ENCODE measurements at places on chromosomes 12 and 14.

- no peak overlapping the region for H3K27ac ChIP-seq
- DNase-seq, result no peak
- no peak overlapping the region for H3K4me3 ChIP-seq
- H3K4me1 ChIP-seq, result no peaks in the 10 kb centered on the region
Measured at GRCh38 chr12:78185109-78185508, 354.4 kb downstream of the NAV3 start.

- H3K27me3 ChIP-seq, result no peaks in the 10 kb centered on the region
- H3K4me1 ChIP-seq, result peaks cover 16% of the 10 kb centered on the region
- peak overlapping the region; percentile 84 for H3K27ac ChIP-seq
- DNase-seq, result peak; percentile 90
Measured at GRCh38 chr14:91872517-91873470, 5.5 kb upstream of the TC2N start.

DNA sequence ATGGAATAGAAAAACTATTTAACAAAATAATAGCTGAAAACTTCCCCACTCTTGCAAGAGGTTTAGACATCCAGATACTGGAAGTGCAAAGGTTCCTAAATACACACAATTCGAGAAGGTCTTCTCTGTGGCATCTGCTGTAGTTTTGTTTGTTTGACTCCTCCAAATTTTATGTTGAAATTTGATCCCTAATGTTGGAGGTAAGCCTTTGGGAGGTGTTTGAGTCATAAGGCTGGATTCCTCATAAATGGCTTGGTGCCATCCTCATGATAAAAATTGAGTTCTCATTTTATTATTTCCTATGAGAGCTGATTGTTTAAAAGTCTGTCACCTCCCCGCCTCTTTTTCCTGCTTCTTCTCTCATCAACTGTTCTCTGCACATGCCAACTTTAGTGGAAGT is 182.7 kb downstream of the MYRFL start:
- no peaks in the 10 kb centered on the region for H3K36me3 ChIP-seq
- H3K27ac ChIP-seq, result no peak overlapping the region
- no peak for DNase-seq
- no peak overlapping the region for H3K4me3 ChIP-seq
- H3K4me1 ChIP-seq, result no peaks in the 10 kb centered on the region
- no peaks in the 10 kb centered on the region for H3K27me3 ChIP-seq

GRCh38 chr14:57871459-57872080 is 5.7 kb upstream of the SLC35F4 start:
- peaks cover 13% of the 10 kb centered on the region for H3K27me3 ChIP-seq
- no peak overlapping the region for H3K27ac ChIP-seq
- no peak for DNase-seq
- no peaks in the 10 kb centered on the region for H3K4me1 ChIP-seq

- H3K36me3 ChIP-seq, result no peaks in the 10 kb centered on the region
- H3K27me3 ChIP-seq, result no peaks in the 10 kb centered on the region
- DNase-seq, result peak; percentile 82
- peaks cover 86% of the 10 kb centered on the region for H3K4me1 ChIP-seq
Measured at GRCh38 chr12:113239811-113240331, 18.6 kb downstream of the TPCN1 start.

- no peaks in the 10 kb centered on the region for H3K4me1 ChIP-seq
- no peaks in the 10 kb centered on the region for H3K36me3 ChIP-seq
- H3K27ac ChIP-seq, result no peak overlapping the region
- no peak for DNase-seq
- H3K27me3 ChIP-seq, result no peaks in the 10 kb centered on the region
Measured at GRCh38 chr12:82660541-82661325, 26.0 kb upstream of the TMTC2 start.

DNA sequence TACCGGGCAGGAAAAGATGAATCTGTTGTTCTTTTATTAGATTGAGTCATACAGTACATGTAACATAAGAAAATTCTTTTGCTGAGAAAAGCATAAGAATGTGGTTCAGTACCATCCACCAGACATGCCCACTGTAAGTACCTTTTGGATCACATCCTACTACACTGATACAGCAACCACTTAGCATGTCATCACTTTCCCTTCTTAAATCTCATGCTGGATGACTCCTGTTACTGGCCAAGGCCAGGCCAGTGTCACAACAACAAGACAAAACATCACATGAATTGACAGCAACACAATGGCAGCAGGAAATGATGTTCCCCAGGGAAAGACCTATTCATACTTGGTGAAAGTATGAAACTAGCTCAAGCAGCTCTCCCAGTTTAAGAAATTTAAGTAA is 46.4 kb downstream of the STXBP6 start:
- H3K36me3 ChIP-seq, result no peaks in the 10 kb centered on the region
- H3K27ac ChIP-seq, result no peak overlapping the region
- H3K27me3 ChIP-seq, result no peaks in the 10 kb centered on the region
- H3K4me3 ChIP-seq, result no peak overlapping the region
- DNase-seq, result no peak

- no peaks in the 10 kb centered on the region for H3K27me3 ChIP-seq
- DNase-seq, result no peak
- no peaks in the 10 kb centered on the region for H3K36me3 ChIP-seq
- peaks cover 16% of the 10 kb centered on the region for H3K4me1 ChIP-seq
Measured at GRCh38 chr12:104220931-104221330, 5.4 kb downstream of the TXNRD1 start.

- peak overlapping the region; percentile 93 for H3K4me3 ChIP-seq
- H3K36me3 ChIP-seq, result no peaks in the 10 kb centered on the region
- peak; percentile 98 for DNase-seq
- H3K27ac ChIP-seq, result peak overlapping the region; percentile 100
- peaks cover 24% of the 10 kb centered on the region for H3K4me1 ChIP-seq
- H3K27me3 ChIP-seq, result no peaks in the 10 kb centered on the region
Measured at GRCh38 chr12:45728630-45729232, 775 bp upstream of the ARID2 start.

All from transverse colon (tissue), 4 donors.